Stimulated activated CD4-positive, alpha-beta T cell treated with anti-CD3 and anti-CD28 coated beads, Interleukin-12 subunit alpha, Interleukin-12 subunit beta, amount 100 ng/mL, for 4 hours (primary cell): ENCODE measurements at places on chromosomes 11 and 22.

GRCh38 chr11:12537778-12538401 is 136.3 kb upstream of the TEAD1 start:
- no peak for DNase-seq

- DNase-seq = no peak
These were observed 80.2 kb downstream of the PRR5L start for GRCh38 chr11:36376009-36376887.

GRCh38 chr22:43300891-43301676 is 42.1 kb downstream of the SCUBE1 start:
- DNase-seq = no peak

- no peak for DNase-seq
These were observed 188.1 kb downstream of the CTTN start for GRCh38 chr11:70586261-70587074.

DNA sequence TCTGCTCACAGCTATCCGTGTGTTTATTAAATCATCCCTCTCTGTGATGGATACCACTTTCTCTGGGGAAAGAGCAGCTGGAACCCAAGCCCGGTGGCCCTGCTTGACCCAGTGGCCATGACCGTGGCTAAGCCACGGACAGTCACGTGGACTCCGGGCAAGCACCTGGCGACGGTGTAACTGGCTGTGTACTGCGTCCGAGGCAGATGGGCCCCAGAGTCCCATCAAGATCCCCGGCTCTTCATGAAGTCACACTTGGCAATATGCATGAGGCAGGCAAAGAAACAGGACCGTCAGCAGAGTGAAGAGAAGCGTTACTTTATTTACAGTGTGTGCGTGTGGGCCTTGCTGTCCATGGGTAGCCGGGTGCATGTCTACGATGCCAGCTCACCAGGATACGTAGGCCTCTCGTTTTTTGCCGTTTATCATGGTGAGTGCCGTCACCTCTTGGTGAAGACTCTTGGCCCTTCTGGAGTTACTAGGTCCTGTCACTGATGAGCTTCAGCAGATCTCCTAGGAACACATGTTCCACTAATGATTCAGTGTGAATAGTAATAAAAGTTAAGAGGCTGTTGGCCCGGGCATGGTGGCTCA is 366.3 kb downstream of the TBC1D22A start:
- DNase-seq = no peak

GRCh38 chr11:67599149-67599548 is 7.6 kb upstream of the NDUFV1 start:
- DNase-seq = no peak
